EL (cell line): ENCODE measurements at places on chromosomes 6 and 20.

DNA sequence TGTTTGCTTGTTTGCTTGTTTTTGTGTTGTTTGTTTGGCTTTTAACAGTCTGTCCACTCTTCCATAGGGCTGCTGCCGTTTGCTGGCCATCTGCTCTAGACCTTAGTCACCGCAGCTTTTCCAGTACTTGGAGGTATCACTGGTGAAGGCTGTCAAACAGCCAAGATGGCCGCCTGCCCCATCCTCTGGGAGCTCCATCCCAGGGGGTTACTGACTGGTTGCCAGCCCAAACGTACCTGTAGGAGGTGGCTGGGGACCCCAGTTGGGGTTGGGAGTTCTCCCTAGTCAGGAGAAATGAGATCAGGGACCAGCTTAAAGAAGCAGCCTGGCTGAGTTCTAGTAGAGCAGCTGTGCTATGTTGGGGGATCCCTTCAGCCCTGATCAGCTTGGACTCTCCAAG lies 418.4 kb downstream of the KHDRBS2 start:
- DNase-seq = no peak

DNA sequence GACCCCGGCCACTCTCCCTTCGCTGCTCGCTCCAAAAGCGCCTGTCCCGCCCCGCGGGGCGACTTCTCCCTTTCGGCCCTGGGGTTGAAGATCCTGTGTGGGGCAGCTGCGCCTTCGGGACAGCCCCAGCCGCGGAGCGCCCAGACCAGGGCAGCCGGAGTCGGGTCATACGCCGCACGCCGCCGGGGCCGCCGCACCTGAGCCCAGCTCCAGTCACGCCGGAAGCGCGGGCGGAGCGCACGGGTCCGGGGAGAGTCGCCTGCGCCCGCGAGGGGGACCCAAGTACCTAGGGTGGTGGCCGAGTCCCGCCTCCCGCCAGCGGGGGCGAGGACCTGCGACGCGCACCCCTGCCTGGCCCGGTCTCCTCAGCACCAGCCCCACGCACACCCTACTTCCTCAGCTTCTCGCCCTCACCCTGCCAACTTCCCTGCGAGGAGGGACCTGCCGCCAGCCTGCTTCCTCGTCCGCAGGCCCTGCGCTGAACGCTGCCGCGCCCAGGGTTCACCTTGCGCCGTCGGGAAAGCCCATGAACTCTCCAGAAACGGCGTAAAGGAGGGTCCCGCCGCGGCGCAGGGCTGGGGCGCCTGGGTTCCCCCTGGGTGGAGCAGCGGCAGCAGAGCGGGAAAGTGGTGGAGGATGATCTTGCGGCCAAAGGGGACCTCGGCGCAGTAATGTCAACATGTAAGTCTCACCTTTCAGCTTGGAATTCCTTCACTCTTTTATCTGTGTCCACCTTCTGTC lies at the start of gene ADGRG6:
Gene ADGRG6, plus strand, starts transcription at position 357 of the 741 bp plus-strand sequence. Its CDS starts 323 bp downstream, at position 680.
- peak; percentile 70 for DNase-seq

GRCh38 chr20:24657878-24658620 lies 188.6 kb downstream of the SYNDIG1 start:
- DNase-seq = no peak

GRCh38 chr20:35870541-35871258 lies 83.6 kb downstream of the SCAND1 start:
- DNase-seq = no peak

GRCh38 chr20:25437153-25437581 lies 29.7 kb downstream of the GINS1 start:
- DNase-seq = peak; percentile 15
